NCI-H2029 (cell line): ENCODE measurements at places on chromosomes 7 and 10.

- DNase-seq, result no peak
Observed at GRCh38 chr10:42958142-42958868, 118.6 kb upstream of the RET start.

- no peak for DNase-seq
Observed at GRCh38 chr10:34206078-34206934, 608.8 kb downstream of the PARD3 start.

DNA sequence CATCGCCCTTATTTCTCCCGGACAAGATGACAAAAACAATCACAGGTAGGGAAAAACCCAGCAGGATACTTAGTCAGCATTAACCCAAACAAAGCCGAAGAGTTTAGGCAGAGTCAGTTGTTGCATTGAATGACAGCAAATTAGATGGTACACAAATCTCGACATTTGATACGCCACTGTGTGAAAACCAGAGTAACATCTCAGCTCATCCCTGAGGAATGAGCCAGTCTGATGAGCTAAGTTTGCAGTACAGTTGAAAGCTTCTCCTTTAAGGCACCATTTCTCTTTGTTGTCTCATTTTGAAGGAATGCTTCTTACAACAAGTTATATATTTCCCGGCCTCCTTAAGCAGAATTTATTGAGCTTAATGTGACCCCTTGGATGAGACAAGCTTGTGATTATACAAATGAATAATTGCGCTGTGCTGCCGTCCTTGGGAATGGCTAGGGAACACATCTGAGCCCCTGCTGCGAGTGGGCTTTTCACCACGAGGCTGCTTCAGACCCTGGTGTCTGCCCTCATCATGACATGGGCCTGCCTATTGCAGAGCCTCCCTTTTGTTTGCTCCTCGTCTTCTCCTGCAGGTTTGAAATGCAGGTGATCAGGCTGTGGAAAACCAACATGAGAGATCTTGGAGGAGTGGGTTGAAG, 137.3 kb downstream of the CELF2 start:
- DNase-seq, result no peak

GRCh38 chr7:152859781-152860191, 100.2 kb downstream of the ACTR3B start:
- DNase-seq, result no peak

GRCh38 chr7:34361663-34362250, 296.3 kb upstream of the NPSR1 start:
- DNase-seq, result no peak

- no peak for DNase-seq
Observed at GRCh38 chr10:123786306-123786705, 105.3 kb downstream of the CPXM2 start.

DNA sequence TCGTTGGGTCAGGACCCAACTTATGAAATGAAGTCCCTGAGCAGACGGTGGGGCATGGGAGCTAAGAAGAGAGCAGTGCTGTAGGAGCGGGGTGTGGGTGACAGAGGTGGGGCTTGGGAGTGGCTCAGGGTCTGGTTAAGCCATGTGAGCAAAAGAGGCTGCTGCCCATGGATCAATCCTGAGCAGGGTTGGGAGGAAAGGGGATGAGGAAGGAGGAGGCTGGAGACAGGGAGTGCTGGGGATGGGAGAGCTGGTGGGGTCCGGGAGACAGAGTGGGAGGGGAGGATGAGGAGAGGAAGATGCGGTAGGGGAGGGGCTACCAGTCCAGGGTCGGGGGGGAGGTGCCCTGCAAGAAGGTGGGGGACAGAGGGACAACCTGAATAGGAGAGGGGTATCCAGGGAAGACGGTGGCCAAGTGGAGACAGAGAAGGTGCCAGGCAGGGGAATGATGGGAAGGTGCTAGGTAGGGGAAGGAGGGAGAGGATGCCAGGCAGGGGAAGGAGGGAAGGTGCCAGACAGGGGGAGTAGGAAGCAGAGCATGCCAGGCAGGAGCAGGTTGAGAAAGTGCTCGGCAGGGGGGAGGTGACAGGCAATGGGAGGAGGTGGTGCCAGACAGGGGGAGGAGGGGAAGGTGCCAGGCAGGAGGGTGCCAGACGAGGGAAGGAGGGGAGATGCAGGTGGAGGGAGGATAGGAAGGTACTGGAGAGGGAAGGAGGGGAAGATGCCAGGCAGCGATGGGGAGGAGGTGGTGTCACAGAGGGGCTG, 27.5 kb upstream of the SMARCD3 start:
- no peak for DNase-seq

- no peak for DNase-seq
Observed at GRCh38 chr10:46289209-46289810, 2.5 kb downstream of the ANTXRL start.

GRCh38 chr10:7475939-7476338, 65.1 kb upstream of the SFMBT2 start:
- DNase-seq, result no peak
